Stimulated activated CD8-positive, alpha-beta memory T cell treated with anti-CD3 and anti-CD28 coated beads, Interleukin-12 subunit alpha, Interleukin-12 subunit beta, amount 100 ng/mL, for 1 hour (primary cell): ENCODE measurements at places on chromosomes 2 and 18.

GRCh38 chr2:160282063-160282580, 82.0 kb upstream of the ITGB6 start:
- no peak for DNase-seq

DNA sequence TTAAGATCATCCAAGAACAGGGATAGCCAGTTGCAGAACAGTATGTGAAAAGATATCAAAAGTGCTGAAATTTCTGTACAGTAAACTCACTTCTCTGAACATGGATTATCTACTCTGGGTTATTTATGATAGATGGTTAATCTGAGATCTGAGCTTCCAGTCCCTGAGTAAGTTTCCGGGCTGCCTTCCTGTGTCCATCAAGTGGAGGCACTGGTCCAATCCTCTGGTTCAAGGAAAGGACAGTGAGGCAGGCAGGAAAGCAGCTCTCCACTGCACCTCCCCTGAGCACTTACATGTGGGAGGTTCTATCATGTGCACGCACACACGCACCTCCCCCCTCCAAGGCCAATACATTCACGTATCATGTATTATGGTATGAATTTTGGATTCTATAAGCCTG, 32.5 kb downstream of the GPR45 start:
- DNase-seq, result no peak

DNA sequence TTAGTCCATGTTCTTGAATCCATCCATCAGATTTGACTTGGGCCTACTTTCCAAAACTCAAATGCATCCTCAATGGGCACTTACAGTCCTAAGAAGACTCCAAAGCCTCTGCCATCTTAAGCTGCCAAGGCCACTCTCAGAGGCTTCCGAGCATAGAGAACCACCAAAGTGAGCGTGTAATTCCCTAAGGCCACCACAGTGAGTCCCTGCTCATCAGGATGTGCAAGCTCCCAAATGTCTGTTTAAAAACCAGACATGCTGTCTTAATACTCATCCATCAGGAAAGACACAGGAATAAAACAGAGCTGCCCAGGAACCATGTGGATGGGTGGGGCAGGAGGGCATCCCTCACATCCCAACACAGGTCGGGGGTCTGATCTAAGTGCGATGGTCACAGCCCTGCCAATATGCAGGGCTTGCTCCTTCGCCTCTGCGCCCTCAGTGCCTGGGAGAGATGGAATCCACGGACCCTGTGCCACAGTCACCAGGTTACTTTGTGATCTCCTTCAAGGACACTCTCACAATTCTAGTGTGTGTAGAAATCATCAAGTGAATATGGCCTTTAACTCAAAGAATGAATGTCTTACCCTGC, 80.4 kb downstream of the POLR1A start:
- DNase-seq, result no peak

DNA sequence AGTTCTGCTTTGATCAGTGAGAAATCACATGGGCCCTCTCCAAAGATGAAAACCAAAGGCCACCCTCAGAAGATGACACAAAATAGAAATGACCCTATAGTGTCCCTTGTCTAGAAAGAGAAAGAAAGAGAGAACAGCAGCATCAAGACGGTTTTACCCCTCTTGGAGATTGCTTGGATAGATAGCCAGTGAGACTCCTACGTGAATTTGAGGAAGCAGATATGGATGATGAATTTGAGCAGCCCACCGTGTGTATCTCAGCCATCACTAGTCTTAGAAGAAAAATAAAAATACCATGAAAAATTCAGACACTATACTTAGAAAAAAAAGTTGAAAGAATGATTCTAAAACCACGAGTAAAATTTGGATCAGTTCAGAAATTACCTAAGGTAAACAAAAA, 329.1 kb upstream of the CNTNAP5 start:
- DNase-seq, result no peak

GRCh38 chr2:145652036-145652435, 1132.1 kb upstream of the ZEB2 start:
- DNase-seq, result no peak
